NCI-H526 (cell line): ENCODE measurements at places on chromosomes 1 and 21.

GRCh38 chr1:156866249-156866909, 5.7 kb downstream of the NTRK1 start:
- DNase-seq = no peak

- DNase-seq = no peak
These were observed 70.1 kb downstream of the SSBP3 start for GRCh38 chr1:54336116-54336515.

- DNase-seq = no peak
These were observed 149.7 kb upstream of the VANGL1 start for GRCh38 chr1:115492019-115492595.

DNA sequence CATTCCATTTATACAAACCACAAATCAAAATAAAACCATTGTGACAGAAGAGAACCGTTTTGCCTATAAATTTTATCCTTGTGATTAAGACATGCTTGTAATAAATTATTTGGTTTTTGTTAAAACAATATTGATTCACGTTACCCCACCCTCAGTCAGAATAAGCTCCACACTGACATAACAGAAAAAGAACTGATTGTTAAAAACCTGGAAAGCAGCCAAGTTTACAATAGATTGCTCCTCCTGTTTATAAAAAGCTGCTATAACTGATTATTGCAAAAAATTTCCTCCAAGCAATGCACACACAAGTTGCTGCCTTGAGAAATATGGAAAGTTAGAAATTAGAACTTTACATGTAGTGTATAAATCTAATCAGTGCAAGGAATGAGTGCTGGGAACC, 263.5 kb downstream of the SETD4 start:
- no peak for DNase-seq

DNA sequence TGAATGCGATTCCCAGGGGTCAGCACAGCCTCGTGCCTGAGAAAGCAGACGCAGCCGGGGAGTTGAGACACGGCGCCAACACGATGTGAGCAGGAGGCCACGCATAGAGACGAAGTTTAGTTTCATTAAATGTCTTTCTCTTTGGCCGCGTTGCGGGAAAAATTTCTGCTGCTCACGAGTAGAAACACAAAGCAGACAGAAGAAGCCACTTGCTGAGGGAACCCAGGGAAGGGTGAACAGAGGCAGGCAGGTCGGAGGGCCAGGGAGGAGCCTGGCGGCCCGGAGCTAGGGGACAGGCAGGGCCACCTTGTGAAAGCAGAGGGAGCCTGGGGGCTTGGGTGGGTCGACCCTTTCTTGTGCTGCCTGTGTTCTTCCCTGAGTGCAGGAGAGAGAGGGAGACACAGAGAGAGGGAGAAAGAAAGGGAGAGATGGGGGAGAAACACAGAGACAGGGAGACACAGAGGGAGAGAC, 33.2 kb downstream of the POFUT2 start:
- no peak for DNase-seq

DNA sequence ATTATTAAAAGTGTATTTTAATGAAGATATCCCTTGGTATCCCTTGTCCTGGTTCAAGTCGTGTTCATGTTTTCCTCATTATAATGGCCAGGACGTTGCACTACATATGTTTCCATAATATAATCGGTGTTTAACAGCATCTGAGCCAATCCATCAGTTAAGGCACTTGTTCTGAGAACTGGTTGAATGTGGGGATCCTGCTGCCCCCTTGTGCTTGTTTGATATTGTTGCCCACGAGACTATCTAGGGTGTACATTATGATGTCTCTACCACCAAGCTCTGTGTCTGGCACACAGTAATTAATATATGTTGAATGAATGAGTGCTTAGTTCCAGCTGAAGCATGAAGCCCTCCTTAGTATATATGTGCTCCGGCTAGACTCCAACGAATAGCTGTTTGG, 193.0 kb downstream of the CACNA1E start:
- DNase-seq = peak; percentile 80

DNA sequence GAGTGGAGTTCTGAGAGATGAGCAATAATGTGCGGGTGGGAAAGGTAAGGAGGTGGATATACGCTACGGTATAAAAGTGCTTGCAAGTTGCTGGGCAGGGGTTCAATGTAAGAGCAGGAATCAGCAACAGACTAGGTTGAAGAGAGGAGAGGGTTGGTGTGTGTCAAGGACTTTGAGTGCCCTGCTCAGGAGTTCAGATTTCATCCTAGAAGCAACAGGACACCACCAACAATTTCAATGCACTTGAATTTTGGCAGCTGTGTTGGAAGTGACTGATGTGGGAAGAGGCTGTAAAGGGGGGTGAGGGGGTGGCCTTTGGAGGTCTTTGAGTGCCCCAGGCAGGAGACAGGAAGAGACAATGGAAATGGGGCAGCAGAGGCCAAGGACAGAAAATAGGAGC, 57.3 kb downstream of the RHOU start:
- DNase-seq = no peak

DNA sequence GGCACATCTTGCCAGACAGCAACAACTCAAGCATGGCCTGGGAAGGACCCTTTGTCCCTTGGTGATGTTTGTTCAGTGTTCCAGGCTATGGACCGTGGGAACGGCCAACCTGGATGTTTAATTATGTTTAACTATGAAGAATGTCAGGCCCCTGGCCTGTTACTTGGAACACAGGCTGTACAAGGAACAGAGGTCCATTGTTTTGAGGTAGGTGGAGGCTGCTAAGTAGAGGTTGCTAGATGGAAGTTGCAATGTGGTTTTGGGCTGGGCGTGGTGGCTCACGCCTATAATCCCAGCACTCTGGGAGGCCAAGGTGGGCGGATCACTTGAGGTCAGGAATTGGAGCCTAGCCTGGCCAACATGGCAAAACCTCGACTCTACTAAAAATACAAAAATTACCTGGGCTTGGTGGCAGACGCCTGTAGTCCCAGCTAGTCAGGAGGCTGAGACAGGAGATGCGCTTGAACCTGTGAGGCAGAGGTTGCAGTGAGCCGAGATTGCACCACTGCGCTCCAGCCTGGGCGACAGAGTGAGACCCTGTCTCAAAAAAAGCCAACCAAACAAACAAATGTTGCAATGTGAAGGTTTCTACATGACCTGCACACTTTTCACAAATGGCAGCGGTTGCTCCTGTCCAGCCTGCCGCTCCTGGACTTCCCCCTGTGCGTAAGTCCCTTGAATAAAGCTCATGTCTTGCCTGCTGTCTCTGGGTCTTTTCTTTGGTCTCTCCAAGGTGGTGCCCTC, 2.5 kb upstream of the LEFTY1 start:
- DNase-seq = peak; percentile 32

DNA sequence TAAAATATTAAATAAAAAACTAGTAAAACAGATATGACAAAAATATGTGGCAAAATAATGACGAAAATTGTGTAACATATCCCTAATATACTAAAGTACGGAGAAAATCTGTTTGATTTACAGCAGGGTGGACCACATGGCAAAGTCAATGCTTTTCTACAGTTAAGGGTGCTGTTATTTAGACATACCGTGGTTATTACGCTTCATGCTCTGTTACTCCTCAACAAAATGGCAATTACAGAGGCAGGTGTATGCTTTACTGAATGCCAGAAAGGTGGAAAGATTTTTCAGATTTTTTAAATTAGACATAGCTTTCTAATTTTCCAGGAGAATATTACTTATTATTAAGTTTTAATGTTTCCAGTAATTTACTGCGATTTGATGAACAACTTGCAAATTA, 343.9 kb upstream of the DPYD start:
- no peak for DNase-seq

- DNase-seq = no peak
These were observed 585.8 kb upstream of the ZRANB2 start for GRCh38 chr1:71666609-71667008.

DNA sequence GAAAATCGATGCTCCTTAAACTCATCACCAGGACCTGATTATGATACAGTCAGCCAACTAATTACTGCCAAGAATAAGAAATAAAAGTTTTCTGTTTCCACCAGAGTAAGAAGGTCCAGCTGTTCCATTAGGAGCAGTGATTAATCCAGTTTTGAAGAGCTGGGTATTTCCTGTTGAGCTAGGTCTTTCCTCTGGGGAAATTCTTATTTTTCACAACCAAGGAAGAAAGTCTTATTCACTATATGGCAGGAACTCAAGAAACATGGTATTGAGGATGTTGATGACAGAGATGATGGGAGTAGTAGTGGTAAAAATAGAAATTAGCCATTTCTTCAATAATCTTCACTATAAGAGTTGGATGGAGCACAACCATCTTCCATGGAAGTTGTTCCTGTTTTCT, 374.6 kb upstream of the RUNX1 start:
- no peak for DNase-seq

GRCh38 chr21:44571844-44572782, 1.4 kb upstream of the KRTAP10-4 start:
- no peak for DNase-seq

DNA sequence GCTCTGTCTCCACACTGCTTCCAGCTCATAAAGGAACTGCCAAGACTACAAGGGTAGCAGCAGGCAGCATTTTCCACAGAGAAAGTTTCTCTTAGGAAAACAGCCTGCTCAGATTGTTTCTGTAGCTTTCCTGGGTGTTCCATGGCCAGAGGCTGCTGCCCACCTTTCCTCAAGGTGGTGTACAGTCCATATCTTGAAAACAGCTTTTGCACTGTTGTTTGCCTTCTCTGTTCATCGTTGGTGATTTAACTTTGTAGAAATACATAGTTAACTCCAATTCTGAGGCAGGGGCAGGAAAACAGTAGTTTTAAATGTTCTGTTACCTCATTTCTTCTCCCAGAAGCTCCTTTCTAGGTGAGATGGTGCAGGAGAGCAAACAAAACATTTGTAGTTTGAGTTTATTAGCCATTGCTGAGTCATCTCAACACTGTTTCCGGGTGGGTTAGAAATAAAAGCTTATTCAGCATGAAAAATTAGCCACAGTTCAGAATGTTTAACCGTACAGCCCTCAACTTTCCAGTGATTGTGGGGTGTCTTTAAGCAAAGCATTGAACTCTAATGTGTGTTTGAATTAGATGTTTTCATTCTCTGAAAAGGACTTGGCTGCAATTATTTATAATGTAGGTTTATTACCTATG, 41.7 kb downstream of the DIP2A start:
- DNase-seq = no peak

DNA sequence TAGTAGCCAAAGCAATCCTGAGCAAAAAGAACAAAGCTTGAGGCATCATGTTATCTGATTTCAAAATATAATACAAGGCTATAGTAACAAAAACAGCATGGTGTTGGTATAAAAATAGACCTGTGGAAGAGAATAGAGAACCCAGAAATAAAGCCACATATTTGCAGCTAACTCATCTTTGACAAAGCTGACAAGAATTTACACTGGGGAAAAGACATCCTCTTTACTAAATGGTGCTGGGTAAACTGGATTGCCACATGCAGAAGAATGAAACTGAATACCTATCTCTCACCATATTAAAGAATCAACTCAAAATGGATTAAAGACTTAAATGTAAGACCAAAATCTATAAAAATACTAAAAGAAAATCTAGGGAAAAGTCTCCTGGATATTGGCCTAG, 59.5 kb upstream of the CD55 start:
- no peak for DNase-seq

- DNase-seq = no peak
These were observed at the start of gene S100A6 for GRCh38 chr1:153535242-153536011. Gene S100A6, minus strand, starts transcription at chr1:153535991. Its CDS starts 652 bp downstream, at chr1:153535339.

GRCh38 chr1:156584813-156585212, 5.3 kb downstream of the TTC24 start:
- DNase-seq = peak; percentile 59

DNA sequence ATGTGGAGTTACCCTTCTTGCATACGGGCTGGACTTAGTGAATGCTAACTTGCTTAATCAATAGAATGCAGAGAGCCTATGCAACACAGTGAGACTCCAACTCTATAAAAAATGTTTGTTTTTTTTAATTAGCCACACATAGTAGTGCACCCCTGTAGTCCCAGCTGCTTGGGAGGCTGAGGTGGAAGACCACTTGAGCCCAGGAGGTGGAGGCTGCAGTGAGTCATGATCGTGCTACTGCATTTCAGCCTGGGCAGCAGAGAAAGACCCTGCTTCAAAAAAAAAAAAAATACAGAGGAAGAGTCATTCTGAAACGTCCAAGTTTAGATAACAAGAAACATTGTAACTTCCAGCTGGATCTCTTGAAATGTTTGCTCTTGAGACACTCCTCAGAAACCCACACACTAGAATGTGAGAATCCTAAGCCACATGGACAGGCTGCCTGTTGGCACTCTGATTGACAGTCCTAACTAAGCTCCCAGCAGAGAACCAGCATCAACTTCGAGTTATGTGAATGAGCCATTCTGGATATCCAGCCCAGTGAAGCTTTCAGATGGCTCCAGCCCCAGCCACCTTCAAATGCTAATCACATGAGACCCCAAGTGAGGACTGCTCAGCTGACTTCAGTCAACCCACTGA, 20.0 kb upstream of the CAP1 start:
- no peak for DNase-seq

DNA sequence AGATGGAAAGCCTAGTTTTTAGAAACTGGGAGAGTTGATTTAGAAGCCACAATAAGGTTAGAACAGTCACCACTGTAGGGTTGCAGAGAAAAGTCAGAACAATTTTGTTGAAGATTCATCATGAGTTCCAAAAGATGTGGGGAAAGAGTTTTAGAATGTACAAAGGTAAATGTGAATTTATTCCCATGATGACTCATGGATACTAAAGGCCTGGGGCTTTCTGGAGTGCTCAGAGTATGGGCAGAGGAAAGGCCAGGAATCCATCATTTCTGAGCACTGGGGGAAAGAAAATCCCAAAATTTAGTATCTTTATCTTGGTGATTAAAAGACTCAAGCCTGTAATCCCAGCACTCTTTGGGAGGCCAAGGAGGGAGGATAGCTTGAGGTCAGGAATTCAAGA, 17.8 kb downstream of the YBX1 start:
- DNase-seq = no peak

DNA sequence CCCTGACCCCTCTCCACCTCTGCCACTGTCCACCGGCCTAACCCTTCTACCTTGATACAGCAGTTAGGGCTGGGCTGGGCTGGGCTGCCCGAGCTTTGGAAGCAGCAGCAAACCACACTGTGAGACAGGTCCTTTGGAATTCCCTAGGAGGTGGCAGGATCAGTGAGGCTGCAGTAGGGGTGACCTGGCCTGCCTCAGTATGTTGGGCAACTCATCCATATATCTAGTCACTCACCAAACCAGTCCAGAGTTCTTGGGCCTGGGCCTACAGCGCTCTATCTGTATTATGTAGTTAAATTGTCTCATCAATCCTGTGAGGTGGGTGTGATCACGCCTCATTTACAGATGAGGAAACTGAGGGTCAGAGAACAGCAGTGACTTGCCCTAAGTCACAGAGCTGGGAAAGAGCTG, 13.3 kb upstream of the SYNC start:
- DNase-seq = no peak

GRCh38 chr1:101221945-101222429, 14.8 kb upstream of the S1PR1 start:
- no peak for DNase-seq

GRCh38 chr1:213820362-213821149, 167.2 kb upstream of the PROX1 start:
- no peak for DNase-seq

- DNase-seq = no peak
These were observed 9.7 kb upstream of the LRRC53 start for GRCh38 chr1:74522148-74522547.

GRCh38 chr1:235968831-235969230, 96.1 kb downstream of the NID1 start:
- no peak for DNase-seq
